ENCODE measurements at places on chromosomes 6 and 20.
A peak's percentile ranks its signal among the peaks of the same experiment; 100 is the strongest.

GRCh38 chr6:138682704-138683527 is 90.7 kb upstream of the CCDC28A start:
- peak; percentile 19 for DNase-seq

DNA sequence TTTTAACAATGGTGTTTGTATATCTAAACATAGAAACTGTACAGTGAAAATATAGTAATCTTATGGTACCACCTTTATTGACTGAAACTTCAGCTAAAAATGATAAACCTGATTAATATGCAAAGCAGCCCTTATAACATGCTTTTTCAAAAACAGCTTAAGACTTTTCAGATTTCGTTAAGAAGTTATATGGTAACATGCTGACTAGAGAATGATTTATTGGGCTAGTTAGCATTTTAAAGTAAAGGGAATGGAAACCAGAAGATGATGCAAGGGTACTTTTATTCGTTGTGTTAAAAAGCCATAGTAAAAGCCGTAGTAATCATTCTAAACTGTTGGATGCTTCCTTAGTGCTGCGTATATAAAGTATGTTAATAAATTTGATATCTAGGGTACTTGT is 50.5 kb downstream of the CBFA2T2 start:
- no peak for DNase-seq

DNA sequence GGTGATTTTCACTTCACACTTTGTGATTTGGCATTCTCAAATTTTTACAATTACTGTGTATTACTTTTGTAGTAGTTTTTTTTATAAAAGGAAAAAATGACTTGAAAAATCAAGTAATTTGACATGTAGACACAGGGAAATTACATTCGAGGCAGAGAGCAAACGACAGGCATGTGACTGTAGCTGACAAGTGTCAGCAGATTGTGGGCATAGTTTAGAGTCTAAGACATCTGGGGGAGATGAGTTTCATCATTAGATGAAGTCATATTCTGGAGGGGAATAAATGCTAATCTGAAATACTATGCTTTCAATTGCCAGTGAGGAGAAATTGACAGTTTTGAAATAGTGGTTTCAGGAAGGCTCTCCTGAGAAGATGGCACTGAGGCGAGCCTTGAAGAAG is 126.0 kb downstream of the MTHFD1L start:
- no peak for DNase-seq

DNA sequence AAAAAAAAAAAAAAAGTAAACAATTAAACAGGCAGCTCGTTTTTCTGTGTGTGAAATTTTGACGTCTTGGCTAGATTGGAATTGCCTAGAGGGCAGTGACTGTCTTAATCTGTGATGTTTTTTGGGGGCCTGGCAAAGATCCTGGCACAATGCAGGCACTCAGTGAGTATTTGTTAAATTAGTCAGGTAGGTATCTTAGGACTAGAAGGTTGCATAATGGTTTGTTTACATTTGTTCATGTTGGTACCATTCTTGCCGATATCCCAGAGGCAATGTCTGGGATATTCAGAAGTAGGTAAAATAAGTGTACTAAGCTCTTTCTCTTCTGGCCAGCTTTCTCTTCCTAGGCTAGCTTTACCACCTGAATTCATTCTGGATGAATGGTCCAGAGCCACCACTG is 2.5 kb downstream of the AAR2 start:
- DNase-seq, result no peak

GRCh38 chr20:21259346-21259745 is 43.8 kb upstream of the XRN2 start:
- DNase-seq, result no peak

DNA sequence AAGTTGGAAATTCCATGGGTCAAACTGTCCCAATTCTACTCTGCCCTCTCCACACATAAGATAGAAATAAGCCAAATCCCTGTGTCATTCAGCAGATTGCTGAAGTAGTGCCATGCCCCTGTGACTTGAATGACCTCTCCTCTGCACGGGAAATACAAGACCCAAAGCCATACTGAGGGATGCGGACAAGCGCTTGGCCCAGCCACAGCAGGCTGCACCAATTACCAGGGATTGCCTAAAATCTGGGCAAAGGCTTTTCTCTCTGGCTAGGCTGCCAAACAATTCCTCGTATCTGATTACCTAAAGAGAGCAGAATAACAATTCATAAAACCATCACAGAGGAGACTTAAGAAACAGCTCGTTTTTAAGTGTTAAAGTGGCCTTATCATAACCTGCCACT is 421.8 kb upstream of the JARID2 start:
- DNase-seq, result no peak

DNA sequence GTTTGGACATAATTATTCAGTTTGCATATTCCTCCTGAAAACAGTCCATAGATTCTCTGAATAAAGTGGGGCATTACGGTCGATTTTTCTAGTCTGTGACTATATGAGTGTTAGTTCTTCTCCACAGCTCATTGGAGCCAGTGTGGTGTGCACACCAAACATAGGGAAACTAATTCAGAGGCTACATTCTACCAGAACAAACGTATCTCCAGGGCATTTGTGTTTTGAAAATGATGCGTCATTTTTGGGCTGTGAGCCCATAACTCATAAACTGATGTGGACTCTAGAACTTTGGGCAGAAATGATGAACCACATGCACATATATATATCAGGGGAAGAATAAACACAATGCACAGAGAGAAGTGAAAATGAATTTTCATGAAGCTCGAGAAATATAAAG is 41.8 kb downstream of the C6orf58 start:
- DNase-seq, result no peak

DNA sequence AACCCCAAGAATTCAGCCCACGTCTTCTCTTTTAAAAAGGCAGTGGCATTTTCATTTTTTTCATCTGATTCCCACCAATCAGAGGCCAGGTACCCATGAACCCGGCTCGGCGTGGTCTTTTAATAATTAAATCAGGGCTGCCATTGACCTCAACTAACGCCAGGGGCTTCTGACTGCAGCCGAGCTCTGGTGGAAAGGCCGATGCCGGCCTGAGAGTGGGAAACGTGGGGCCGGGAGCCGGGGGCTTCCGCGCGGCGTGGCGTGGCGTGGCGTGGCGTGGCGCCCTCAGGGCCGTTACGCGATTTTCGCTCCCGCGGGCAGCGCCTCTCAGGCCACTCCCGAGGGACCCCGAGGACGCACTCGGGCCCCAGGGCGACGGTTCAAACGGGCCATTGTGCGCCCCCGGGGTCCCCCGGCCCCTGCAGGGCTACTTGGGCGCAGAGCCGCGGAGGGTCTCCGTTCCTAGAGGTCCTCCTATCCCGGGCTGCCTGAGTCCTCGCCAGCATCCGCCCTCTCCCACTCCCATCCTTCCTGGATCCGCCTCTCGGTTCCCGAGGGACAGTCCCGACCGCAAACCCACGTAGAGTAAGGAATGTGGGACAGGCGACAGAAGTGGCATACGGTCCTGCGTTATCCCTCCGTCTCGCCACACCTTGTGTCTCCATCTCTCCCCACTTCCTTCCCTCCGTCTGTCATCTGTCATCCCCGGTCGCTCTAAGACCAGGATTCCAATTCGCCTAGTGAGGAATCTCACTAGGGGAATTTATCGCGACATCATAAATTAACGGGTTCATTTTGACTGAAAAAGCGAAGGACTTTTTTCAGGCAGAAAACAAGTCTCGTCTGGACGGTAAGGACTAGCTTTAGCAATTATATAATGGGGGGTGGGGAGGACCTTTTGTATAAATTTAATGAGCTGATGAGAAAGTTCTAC is 876 bp upstream of the TBPL1 start:
- DNase-seq, result peak; percentile 50

Data from ELF-1 (cell line).